GM13977 (cell line): ENCODE measurements at places on chromosomes 13 and 19.

- no peak for DNase-seq
Measured at GRCh38 chr13:79393564-79394249, 12.3 kb downstream of the RBM26 start.

- peak; percentile 56 for DNase-seq
Measured at GRCh38 chr19:18284712-18285360, 3.4 kb upstream of the JUND start.

DNA sequence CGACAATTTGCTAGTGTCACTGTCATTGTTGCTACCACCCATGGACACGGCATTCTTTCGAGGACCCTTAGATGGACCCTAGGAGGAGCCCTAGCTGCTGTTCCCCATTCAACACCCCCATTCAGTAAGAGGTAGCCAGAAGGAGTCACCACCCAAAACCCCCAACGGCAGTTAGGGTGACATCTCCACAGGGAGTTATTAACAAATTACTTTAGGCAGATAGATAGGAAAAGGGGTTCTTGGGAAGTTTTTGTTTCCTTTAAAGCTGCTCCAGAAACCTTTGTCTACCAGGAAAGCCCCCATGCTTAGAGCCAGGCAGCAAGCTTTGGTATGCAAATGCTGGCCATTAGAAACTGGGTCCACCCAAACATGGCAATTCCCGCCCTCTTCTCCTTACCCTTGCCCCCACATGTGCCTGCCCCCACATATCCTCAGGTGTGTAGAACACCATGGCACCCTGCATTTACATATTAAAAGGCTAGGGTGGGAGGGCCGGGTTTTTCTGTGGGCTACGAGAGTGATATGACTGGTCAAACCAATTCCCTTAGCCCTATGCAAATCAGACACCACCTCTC is 190.9 kb downstream of the SLITRK6 start:
- no peak for DNase-seq

GRCh38 chr13:76000131-76000530 is 364.0 kb downstream of the LMO7 start:
- DNase-seq: no peak

- no peak for DNase-seq
Measured at GRCh38 chr13:40488869-40489391, 177.5 kb downstream of the FOXO1 start.

DNA sequence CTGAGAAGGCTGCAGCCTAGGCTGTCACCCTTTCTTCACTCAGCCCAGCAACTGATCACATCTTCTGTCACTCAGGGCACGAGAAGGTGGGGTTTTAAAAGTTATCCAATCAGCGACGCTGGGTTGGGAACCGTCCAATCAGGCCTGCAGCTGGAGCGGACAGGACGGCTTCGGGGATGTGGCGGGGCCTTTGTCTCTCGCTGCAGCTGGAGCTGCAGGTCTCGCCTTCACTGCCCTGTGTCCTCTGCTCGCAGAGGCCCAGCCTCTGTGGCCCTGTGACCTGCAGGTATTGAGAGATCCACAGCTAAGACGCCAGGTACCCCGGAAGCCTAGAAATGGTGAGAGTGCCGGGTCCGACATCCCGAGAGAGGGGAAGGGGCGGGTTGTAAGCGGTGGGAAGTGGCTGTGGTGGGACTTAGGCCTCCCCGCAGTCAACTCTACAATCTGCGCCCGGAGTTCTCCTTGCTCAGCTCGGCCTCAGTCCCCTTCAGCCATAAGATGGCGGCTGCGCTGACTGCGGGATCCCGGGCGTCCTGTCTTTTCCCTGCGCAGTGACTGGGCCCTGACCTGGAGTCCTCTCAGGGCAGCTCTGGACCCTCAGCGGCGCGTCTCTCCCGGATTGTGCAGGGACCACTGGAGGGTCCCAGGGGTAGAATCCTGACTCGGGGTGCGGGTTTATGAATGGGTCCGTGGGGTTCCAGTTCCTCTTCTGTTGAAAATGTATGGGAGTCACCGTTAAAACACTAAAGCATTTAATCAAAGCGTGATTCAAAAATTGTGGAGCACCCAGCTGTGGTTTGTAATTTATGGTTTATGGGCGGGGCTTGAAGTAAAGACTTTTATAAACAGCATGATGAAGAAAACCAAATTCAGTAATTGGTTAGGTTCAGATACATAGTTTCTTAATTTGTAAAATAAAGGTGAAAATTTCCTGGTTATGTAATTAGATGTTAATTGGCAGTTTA is at the start of gene ZNF714:
TSS of gene ZNF714 (plus strand) at position 193 of the 965 bp plus-strand sequence. CDS start 16,066 bp downstream, outside the sequence.
- DNase-seq: peak; percentile 81

DNA sequence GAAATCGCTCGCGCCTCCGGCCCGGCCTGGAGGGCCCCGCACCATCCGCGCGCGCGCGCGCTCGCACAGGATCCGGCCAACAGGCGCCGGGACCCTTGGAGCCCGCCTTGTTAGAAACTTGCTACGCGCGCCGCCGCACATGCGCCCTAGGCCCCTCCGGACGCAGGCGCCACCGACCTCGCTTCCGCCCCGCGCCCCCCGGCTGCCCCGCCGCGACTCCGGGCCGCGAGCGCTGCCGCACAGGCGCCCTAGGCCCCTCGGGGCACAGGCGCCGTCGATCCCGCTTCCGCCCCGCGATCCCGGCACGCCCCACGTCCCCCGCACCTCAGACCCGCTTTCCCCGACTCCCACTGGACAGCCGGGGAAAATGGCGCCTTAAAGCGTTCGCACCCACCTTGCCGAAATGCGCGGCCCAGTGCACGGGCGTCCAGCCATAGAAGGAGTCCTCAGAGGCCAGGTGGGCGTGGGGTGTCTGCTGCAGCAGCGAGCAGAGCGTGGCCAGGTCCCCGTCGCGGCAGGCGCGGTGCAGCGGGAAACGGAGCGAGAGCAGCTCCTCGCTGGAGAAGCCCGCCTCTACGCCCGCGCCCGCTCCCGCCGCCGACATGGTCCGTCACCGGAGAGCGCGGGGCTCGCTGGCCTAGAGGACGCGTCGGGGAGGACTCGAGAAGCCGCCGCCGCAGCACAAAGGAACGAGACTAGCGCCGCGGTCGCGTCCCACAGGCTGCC is 375 bp downstream of the ANKRD10 start:
- peak; percentile 88 for DNase-seq

DNA sequence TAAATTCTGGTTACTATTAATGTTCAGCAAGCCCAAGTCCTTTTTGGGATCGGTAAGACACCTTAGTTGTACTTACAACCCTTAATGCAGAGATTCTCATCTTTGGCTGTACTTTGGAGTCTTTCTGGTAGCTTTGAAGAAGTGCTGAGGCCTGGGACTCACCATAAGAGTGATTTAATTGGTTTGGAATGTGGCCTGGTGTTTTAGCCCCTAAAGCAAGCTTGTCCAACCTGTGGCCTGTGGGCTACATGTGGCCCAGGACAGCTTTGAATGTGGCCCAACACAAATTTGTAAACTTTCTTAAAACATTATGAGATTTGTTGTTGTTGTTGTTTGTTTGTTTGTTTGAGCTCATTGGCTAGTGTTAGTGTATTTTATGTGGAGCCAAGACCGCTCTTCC is 215.3 kb downstream of the ZIC5 start:
- no peak for DNase-seq

GRCh38 chr19:7612282-7613274 is 16.8 kb downstream of the XAB2 start:
- DNase-seq: no peak

- no peak for DNase-seq
Measured at GRCh38 chr13:40213779-40214178, 452.7 kb downstream of the FOXO1 start.

- DNase-seq: peak; percentile 90
Measured at GRCh38 chr19:664913-665443, 2.0 kb upstream of the RNF126 start.

GRCh38 chr13:30240608-30241007 is 66.7 kb downstream of the KATNAL1 start:
- DNase-seq: no peak

GRCh38 chr19:10756371-10756770 is 38.5 kb downstream of the DNM2 start:
- DNase-seq: no peak

DNA sequence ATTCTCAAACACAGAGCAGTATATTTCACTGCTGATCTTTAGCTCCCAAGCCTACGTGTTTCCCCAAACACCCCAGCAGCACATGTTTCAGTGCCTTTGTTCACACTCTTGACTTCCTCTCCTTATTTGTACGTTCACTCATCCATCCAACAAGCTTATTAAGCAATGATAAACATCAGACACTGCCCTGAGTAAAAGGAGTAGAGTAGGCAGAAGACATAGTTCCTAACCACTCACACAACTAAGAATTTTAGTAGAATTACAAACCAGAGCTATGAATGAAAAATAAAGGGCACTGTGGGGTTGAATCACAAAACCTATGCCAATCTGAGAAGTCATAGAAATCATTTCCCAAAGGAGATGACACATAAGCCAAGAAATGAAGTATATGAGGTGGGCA is 213.5 kb downstream of the DIAPH3 start:
- DNase-seq: no peak

- no peak for DNase-seq
Measured at GRCh38 chr19:2423915-2424685, 3.3 kb downstream of the TIMM13 start.

- no peak for DNase-seq
Measured at GRCh38 chr13:76189882-76190519, 553.9 kb downstream of the LMO7 start.

DNA sequence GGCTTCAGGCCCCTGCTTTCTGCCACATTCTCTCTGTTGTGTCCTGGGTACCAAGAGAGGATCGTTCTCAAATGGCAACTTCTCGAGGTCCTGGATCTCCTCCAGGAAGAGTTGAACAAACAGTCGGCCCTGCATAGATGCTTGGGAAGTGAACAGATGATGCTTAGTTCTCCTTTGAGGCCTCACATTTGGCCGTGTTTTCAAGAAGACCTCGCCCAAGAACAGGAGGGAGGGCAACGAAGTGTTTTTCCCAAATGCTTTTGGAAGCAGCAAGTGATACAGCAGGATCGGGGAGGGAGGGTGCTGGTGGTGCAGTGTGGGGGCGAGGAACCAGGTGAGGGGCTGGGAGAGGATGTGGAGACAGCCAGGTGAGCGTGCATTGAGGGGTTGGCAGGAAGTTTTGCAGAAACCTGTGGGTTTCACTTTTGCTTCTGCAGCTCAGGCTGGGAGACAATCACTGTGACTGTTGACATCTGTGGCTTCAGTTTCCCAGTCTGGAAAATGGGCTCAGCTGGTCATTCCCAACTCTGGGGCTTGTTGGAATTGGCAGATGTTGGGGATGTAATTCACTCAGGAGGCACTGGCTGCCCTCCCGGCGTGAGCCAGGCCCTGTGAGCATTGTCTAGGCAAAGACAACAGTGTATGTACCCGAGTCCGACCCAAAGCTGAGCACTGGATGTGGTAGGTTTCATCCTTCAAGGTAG is 21.6 kb downstream of the MAST3 start:
- no peak for DNase-seq

GRCh38 chr19:50777830-50778303 is 7.6 kb downstream of the GPR32 start:
- peak; percentile 13 for DNase-seq

- no peak for DNase-seq
Measured at GRCh38 chr13:52798770-52799430, 49.5 kb downstream of the PCDH8 start.

- DNase-seq: no peak
Measured at GRCh38 chr13:30906411-30907051, 460 bp downstream of the MEDAG start.

DNA sequence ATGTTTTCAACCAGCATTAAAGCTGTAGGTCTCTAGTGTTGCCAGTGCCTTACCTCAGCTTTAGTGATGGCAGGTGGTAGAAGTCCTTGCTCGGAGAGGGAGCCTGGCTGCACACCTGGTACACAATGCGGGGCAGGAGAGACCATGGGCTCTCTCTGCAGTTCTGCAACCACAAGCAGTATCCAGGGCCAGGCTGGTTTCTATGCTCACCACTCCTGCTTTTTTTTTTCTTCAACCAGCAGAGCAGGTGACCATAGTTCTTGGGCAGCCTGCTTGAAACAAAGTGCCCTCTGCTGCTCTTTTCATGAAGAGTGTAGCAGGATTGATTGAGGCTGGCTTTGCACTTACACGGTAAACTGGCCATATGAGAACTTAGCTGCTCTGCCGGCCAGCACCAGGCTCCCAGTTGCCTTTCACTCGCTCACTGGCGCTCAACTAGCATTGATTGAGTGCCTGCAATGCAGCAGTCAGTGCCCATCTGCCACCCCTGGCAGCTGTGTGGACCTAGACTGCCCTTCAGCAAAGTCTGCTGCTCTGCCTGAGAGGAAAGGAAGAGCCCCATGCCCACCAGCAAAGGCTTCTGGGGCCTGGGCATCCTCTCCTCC is 4.4 kb upstream of the CHAMP1 start:
- DNase-seq: no peak

DNA sequence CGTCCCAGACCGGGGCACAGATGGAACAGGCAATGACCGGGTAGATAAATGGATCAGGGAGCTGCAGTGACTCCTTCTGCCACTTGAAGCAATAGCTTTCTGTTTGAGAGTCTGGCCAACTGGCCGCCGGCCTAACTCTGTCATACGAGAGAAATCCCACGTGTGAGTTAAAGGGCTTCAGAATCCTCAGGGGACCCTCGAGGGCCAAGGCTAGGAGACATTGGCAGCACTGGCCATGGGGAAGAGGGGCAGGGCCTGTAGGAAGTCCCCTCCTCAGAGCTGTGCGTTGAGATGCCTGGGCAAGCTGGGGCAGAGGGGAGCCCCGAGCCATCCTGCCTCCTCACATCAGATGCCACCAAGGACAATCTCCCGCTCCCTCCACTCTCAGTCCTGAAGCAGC is 51.6 kb downstream of the KLF2 start:
- DNase-seq: no peak

DNA sequence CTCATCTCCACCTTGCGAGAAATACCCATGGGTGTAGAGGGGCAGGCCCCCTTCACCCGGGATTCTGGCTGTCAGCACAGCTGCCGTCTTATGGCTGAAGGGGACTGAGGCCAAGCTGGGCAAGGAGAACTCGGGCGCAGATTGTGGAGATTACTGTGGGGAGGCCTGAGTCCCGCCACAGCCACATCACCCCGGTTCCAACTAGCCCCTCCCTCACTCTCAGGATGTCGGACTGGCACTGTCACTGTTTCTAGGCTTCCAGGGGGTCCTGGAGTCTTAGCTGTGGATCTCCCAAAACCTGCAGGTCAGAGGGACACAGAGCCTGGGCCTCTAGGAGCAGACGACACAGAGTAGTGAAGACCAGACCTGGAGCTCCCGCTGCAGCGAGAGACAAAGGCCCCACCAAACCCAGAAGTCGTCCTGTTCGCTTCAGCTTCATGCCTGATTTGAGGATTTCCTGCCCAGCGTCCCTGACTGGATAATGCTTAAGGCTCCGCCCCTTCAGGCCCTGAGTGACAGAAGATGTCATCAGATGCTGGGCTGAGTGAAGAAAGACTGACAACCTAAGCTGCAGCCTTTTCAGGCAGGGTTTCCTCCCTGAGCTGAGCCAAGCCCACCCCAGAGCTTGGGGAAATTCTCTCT is 55.8 kb downstream of the ZNF93 start:
- no peak for DNase-seq

DNA sequence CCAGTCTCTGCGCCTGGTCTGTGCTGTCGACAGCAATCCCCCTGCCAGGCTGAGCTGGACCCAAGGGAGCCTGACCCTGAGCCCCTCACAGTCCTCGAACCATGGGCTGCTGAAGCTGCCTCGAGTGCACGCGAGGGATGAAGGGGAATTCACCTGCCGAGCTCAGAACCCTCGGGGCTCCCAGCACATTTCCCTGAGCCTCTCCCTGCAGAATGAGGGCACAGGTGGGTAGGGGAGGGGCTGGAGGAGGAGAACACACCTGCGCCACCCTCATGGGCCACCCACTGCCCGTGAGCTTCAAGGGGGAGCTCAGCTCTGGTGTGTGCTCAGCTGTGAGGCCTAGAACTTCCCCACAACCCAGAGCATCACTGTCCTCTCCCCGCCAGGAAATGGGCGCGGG is 38.6 kb upstream of the CD33 start:
- no peak for DNase-seq
